ENCODE measurements at places on chromosomes 7 and 10. TPM values are rescaled to one million over a fixed set of nuclear protein-coding genes. Genes with fewer than 3 reads are reported as not detected.

GRCh38 chr7:116899308-116899707, 36.9 kb downstream of the CAPZA2 start:
- peak; percentile 28 for DNase-seq

GRCh38 chr10:10132009-10132408, 885.7 kb upstream of the CELF2 start:
- DNase-seq, result no peak

DNA sequence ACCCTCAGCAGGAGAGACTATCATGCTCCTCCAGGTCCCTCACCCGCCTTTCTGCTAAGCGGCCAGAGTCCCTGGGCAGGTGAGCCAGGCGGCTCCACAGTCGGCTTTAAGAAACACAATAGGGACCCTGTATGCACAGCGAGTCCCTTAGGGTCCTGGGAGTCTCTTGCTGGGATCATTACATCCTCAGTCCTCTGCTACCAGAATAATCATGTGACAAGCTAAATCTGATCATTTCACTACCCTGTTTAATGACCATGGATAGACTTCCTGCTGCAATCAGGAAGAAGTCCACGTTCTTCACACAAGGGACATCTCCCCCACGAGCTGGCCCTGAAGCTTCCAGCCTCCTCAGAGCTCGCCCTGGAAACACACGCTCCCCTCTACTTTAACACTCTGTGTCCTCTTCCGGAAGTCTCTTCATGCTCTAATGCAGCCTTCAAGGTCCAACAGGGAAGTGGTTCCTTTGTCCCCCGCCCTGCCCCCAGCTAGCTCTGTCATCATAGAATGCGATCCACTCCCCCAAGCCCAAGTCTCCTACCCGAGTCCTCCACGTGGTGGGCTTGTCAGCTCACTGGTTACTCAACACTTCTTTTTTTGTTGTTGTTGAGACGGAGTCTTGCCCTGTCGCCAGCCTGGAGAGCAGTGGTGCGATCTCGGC, 101.5 kb downstream of the RNF216 start:
- DNase-seq, result no peak

Gene SLC16A12
- 0.45 TPM for total RNA-seq

- peak; percentile 78 for DNase-seq
These were observed 41.5 kb downstream of the PITRM1 start for GRCh38 chr10:3131098-3131497.

- DNase-seq, result peak; percentile 54
These were observed 31.8 kb upstream of the ABCA13 start for GRCh38 chr7:48139459-48139858.

DNA sequence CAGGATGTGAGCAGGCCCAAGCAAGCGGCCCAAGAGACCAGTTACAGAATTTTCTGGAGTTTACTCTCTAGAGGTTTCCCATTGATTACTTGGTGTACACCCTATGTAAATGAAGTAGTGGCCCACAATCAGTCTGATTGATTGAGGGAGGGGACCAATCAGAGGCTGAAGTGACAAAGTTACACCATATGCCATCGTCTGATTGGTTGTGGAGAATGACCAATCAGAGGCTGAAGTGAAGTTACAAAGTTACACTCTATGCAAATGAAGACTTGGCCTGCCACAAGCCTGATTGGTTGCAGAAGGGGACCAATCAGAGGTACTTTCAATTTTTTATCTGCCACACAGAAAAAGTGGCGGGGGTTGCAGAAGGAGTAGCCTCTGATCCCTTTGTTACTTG, 83.7 kb downstream of the KIF20B start:
- peak; percentile 19 for DNase-seq

GRCh38 chr7:30996256-30996655, 32.5 kb downstream of the GHRHR start:
- DNase-seq, result no peak

Gene PIP
- not detected for total RNA-seq

DNA sequence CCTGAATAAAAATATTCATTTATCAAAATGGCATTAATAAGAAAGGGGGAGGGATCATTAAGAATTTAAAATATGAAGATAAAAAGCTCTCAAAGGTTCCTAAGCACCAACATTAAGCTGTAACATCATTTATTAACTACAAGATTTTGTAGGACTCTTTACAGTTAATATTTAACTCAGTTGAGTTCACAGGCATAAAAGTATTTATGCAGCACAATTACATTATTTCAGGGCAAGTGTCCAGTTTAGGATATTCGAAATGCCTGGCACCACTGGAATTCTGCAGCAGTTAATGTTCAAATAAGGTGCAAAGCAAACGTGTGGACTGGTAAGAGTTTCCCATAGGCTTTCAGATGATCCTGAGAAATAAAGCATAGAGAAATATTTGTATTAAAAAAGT, 30.5 kb downstream of the NPS start:
- DNase-seq, result no peak

Gene NRCAM
- 6.0 TPM for total RNA-seq

GRCh38 chr10:75035975-75036708, 75.3 kb upstream of the SAMD8 start:
- DNase-seq, result peak; percentile 46

DNA sequence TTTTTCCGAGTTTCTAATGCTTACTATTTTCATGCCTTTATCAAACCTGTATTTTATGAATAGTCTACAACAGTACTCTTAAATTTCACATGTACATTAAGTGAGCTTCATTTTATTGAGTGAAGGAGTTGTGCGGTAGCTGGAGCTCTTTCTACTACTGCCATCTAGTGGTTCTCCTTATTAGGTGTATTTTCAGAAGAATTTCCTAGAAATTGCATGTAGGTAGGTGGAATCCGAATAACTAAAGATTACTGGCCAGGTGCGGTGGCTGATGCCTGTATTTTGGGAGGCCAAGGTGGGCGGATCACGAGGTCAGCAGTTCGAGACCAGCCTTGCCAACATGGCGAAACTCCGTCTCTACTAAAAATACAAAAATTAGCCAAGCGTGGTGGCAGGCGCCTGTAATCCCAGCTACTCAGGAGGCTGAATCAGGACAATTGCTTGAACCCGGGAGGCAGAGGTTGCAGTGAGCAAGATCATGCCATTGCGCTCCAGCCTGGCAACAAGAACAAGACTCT, 38.3 kb downstream of the LRRC72 start:
- DNase-seq, result peak; percentile 51

DNA sequence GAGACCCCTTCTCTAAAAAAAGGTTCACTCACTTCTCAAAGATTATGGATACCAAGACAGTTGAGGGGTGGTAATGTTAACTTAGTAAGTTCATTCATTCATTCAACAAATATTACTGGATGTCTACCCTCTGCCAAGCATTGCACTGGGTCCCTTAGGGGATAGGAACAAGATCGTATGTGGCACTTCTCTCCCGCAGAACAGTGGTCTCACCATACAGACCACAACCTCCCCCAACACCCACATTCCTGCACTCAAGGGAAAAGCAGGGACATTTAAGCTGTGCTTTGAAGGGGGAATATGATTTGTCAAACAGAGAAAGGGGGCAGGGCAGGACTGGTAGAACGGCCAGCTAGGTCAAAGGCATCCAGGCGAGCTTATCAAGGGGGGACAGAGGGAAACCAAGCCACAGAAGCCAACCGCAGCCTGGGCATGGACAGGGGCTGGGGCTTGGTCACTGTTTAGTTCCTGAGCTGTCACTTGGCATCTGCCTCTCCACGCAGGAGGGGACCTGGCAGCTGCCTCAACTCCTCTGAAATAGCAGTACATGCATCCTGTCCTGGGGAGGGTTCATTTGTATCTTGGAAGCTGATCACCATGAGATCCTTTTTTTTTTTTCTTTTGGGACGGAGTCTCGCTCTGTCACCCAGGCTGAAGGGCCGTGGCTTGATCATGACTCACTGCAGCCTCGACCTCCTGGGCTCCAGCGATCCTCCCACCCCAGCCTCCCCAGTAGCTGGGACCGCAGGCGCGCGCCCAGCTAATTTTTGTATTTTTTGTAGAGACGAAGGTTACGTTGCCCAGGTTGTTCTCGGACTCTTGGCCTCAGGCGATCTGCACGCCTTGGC, 949 bp upstream of the CLIP2 start:
- DNase-seq, result no peak

GRCh38 chr10:38038932-38039245, 28.4 kb downstream of the ZNF33A start:
- DNase-seq, result no peak

Gene SYPL1
- 88.1 TPM for total RNA-seq

Gene DYNC1I1
- total RNA-seq, result 2.2 TPM

Gene FOXI2
- total RNA-seq, result not detected

- no peak for DNase-seq
These were observed 145.4 kb downstream of the ARHGAP22 start for GRCh38 chr10:48459270-48460150.

Gene TMEM229A
- not detected for total RNA-seq

Gene MARVELD1
- total RNA-seq, result 54.7 TPM

- DNase-seq, result no peak
These were observed 39.6 kb downstream of the CUL2 start for GRCh38 chr10:35050568-35050967.

DNA sequence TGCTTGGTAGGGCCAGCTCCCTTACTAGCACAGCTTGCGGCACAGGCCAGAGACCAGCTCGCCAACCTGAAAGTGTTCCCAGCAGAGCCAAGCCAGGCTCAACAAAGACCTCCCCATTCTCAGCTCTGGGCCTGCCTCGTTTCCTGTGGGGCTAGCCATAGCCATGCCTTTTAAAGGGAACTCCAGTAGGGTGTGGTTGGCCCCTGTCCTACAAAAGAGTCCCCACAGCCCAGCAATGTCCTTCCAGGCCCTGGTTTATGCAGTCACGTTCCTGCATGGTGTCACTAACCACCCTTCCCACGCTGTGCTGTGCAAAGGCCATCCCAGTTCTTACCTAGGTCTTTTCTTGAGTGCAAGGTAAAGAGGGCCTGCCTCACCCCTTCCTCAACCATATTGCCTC, 87.8 kb upstream of the LRRC4 start:
- no peak for DNase-seq

GRCh38 chr7:154627646-154628290, 375.2 kb downstream of the PAXIP1 start:
- DNase-seq, result no peak

DNA sequence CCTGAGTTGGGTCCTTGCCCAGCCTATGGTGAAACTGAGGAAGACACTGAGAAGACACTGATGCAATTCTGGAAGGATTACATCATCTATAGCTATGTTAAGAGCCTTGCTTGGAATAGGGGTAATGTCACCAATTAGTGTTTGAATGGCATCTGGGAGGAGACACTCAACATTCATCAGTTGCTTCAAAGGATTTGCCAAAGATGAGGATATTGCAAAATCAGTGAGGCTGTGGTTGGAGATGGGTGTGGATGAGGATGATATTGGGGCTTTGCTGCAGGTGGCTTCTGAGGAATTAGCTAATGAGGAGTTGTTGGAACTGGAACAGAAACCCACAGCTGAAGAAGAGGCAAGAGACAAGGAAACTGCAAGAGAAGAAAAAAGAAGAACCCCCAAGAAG, 146.7 kb upstream of the SP4 start:
- DNase-seq, result no peak

- no peak for DNase-seq
These were observed 61.8 kb upstream of the SLC35B4 start for GRCh38 chr7:134378562-134378961.

Gene CCZ1
- 102 TPM for total RNA-seq

DNA sequence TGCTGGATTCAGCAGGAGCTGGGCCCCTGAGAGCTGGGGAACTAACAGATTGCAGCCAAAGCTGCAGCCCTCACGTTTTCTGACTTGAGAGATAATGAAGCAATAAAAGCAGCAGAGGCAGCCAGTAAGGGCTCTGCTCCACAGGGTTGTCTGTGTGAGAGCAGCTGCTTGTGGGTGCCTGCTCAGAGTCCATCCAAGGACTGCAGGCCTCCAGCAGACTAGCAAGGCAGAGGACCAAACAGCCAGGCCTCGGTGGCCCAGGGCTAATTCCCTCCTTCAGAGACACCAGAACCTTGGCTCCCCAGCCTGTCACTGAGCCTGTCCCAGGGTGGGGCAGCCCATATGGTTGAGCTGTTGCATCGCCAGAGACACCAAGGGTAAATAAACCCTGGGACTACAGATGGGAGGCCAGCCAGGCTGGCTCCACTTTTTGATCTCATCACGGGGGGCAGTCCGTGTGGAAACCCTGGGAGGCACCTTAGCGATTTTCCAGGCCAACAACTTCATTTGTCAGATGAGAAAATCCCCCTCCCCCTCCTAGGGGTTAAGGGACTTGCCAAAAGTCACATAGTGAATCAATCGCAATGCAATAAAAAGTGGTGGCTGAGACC, 229.2 kb downstream of the WDR11 start:
- DNase-seq, result no peak

DNA sequence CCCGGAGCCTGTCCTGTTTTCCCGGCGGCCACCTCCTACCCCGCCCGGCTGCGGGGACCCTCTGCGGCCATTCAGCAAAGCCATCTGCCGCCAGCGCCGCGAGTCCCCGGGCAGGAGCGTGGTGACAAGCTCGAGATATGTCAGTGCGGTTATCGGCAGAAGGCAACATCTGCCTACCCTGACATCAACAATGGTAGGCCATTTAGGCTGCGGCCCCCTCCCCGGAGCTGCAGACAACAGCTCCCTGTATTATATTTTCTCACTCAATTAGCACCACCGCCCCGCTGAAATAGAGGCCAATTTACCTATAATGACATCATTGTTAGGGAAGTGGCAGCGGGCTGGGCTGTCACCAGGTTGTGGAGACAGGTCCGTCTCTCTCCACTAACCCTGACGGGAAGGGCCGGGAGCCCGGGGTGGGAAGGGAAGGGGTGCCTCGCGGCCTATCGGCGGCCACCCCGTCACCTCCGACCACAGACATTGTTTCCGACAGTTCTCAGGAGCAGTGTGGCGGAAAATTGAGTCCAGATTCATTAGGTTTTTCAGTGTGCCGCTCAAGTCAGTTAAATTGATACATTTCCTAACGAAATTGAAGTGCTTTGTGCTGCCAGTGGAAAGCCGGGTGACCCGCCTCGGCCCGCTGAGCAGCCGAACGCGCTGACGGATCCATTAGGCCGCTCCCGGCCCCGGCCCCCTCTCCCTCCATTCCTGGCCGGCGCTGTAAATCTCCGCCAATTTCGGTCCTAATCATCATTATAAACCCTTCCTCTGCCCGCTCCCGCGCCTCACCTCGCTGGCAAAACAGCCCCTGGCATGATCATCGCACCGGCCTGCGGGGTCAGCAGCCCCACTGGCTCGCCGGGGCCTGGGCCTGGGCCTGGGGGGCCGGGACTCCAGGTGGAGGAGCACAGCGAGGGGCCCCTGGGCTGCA, 43.0 kb downstream of the UNCX start:
- no peak for DNase-seq

Gene MUC3A
- not detected for total RNA-seq

DNA sequence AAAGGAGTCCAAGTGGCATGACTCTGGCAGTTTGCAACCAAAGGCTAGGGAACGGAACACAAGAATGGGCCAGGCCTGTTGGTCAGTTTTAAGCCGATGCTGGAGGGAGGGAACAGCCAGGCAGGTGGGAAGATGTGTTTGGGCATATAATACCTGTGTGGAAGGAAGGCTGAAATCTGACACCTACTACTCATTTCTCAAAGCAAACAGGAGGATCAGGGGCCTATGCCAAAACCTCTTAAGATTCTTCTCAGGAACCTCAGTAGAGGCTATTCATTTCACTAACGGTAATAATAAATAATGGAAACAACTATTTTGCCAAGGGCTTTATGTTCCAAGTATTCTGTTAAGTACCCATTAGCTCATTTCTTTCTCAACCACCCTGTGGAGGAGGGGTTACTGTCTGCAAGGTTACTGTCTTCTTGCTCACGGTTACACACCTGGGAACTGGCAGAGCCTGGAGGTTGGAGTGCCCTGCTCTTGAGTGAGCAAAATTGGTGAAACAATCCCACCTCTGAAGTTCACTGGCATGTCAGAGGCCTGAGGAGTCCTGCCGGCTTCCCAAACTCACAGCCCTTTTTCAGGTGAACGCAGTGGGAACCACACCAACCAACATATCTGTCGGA, 35.5 kb downstream of the GOT1 start:
- DNase-seq, result no peak

Gene PROSER2
- total RNA-seq, result 6.9 TPM

Gene JMJD1C
- total RNA-seq, result 149 TPM

Measured in LHCN-M2 (cell line).